ENCODE measurements at places on chromosomes 1 and 21.

DNA sequence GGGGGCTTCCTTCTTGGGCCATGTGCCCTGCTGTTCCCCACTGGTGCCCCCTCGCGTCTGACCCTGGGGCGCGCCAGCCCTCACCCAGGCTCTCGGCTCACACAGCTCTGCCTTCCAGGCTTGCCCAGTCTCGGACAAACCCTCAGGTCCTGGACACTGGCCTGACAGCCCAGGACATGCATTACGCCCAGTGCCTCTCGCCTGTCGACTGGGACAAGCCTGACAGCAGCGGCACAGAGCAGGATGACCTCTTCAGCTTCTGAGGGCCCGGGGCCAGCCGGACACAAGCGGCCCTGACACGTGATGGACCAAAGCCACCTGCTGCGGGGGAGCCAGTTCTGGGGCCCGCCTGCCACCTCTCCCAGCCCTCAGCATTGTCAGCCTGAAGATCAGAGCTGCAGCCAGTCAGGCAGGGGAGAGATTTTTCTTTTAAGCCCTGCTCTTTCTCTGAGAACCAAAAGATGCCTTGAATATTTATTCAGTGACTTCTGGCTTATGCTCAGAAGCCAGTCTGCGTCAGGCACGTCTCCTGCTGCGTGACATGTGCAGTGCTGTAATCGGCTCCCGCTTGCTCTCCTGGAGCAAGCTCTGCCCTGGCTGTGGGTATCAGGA lies 23.4 kb downstream of the LDLRAP1 start:
- no peak for DNase-seq

- peak; percentile 61 for DNase-seq
Observed at GRCh38 chr1:19240673-19241538, 10.4 kb downstream of the EMC1 start.

GRCh38 chr1:111503585-111504060 lies at the start of the genes ADORA3 and TMIGD3:
Gene ADORA3, minus strand, starts transcription at chr1:111503633. Its CDS starts 279 bp downstream, at chr1:111503354.
Gene TMIGD3, minus strand, starts transcription at chr1:111503633. Its CDS starts 279 bp downstream, at chr1:111503354.
- no peak for DNase-seq

GRCh38 chr1:214280386-214281020 lies 456 bp upstream of the SMYD2 start:
- DNase-seq = no peak

- no peak for DNase-seq
Observed at GRCh38 chr1:110453829-110454228, 2.9 kb downstream of the PROK1 start.

DNA sequence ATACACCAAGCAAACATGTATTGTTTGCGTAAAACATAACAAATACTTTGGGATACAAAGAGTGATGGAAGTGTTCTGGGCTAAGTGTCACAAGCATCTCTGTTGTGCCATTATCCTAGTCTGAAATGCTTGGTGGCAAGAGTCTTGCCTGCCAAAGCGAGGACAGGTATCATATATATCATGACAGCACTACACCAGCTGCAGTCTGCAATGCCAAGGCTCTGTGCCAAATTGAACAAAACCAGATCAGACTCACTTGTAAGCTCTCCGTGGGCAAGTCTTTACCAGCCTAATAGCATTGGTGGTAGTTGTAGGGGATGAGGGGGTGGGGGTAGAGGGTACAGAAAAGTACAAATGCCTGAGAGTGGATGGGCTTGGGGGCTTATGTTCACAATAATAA lies 119.2 kb downstream of the RWDD3 start:
- no peak for DNase-seq
